ENCODE measurements at places on chromosomes 16 and 17. TPM values are rescaled to one million over a fixed set of nuclear protein-coding genes. Genes with fewer than 3 reads are reported as not detected.

The MYO15A gene
- total RNA-seq, result 1.6 TPM

The SDR42E2 gene
- total RNA-seq, result 0.08 TPM

The KCTD11 gene
- 10.4 TPM for total RNA-seq

The C17orf78 gene
- total RNA-seq, result not detected

The USP43 gene
- total RNA-seq, result under 0.01 TPM
